HuH-7.5 (cell line): ENCODE measurements at places on chromosomes 12 and 14.

- no peak for DNase-seq
Observed at GRCh38 chr12:43969882-43970281, 134.0 kb downstream of the TMEM117 start.

DNA sequence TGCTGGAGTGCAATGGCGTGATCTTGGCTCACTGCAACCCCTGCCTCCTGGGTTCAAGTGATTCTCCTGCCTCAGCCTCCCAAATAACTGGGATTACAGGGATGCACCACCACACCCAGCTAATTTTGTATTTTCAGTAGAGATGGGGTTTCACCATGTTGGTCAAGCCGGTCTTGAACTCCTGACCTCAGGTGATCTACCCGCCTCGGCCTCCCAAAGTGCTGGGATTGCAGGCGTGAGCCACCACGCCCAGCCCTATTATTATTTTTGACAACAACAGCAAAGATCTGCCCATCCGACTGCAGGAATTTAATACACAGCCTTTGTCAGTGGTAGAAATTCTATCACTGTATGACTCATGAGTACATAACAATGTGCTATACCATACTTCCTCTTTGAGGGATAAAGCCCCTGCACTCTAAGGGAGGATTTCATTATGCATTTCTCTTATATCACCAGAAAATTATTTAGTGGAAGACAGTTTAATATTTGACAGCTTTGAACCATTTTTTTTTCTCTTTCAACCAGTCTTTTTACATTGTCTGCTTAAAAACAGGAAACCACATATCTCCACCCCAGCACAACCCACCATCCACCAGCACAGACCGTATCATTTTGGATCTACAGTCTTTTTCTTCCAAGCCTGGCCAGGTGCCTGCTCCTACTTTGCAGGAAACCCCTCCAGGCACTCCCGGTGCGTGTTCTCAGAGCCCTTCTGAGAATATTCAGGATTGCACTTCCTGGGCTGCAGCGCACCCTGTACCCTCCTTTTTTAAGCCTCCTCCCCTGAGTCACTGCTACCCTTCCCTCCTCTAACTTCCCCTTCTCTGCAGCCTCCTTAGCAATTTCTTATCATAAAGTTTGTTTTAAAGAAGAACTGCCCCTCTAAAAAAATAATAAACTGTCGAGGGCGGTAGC is 594 bp downstream of the ARHGDIB start:
- DNase-seq, result no peak

GRCh38 chr14:90168425-90169105 is 87.8 kb upstream of the PSMC1 start:
- no peak for DNase-seq

GRCh38 chr12:109786799-109787198 is 46.4 kb downstream of the TRPV4 start:
- DNase-seq, result no peak

DNA sequence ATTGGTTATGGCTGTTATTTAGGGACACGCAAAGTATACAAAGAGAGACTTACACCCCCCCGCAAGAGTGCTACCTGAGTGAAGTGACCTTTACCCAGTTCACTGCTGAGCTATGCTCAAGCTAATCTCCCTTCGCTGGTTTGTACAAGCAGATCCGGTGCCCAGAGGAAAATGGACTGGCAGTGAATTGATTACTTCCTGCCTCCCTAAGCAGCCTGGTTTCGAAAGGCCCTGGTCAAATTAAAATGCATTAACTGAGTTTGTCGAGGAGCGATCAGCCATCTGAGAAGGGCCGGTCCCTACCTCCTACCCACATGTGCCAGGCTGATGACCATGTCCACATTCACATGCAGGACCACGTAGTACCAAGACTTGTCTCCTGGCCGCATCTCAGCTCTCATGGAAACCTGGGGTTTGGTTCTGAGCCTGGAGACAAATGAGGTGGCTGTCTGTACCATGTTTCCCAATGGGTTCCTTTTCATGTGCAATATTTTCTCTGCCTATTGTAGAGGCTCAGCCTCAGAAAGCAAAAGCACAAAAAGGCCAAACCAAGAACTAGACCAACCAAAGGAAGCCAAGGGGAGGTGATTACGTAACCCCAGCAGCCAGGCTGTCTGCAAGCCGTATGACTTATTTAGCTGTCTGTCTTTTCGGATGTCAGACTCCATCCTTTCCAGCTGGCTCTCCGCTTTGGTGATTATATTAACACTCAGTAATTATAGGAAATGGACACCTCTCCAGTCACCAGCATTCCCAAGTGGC is 284.7 kb upstream of the PWP1 start:
- no peak for DNase-seq

- DNase-seq, result no peak
Observed at GRCh38 chr12:54390668-54391551, 6.4 kb upstream of the ZNF385A start.

DNA sequence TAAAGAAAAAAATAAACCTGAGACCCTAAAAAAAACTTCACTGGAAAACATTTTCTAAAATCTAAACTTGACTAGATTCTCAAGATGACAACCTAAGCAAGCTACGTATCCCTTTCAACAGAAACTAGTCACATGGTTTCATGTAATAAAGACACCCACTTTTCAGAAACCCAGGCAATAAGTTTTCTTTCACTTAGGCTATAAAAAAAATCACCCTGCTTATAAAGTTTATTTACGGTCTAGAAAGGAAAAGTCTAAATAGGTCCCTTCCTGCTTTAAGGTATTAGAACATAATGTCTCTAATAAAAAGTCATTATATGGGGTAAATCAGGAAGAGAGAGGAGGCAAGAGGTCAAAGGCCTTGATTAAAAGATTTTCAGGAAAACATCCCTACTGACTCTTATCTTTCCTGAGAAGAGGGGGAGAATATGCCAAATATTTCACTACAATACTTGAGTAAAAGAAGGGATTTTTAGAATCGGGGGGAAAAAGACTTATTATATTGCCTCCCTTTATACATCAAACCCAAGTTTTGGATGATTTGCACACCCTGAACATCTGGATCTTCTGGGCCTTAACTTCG is 9.5 kb downstream of the CLIP1 start:
- DNase-seq, result no peak

DNA sequence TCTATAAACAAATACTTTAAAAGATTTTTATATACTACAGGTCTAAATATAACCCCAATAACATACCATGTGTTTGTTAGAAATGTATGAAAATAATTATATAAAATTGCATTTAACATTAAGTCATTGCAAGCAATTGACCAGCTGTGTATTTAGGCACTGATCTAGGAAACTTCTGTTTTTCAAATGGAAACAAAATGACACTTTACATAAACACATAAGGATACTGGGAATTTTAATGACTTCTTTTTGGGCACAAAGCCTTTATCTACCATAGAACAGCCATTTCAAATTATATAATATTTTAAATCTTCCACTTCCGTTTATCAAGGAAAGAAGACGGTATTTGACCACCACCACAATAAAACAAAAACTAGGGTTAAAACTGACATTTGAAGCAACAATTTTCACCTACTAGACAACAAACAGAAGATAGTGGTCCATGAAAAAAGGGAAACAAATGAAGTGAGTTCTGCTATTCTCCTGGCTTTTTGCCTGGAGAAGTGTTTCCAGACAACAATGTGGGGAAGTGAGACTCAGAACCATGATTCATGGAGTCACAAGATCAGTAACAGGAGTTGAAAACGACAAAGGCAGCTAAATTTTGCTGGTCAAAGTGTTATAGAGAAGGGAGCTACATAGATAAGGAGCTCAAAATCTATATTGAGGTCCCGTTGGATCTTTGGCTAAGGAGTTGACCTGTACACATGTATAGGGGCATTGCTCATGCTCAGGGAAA is 475.1 kb downstream of the TRHDE start:
- DNase-seq, result no peak
